Activated T-cell treated with anti-CD3 and anti-CD28 coated beads, Interleukin-2, amount 50 U/mL, for 24 hours (primary cell): ENCODE measurements at places on chromosomes 2 and 18.

GRCh38 chr18:8661754-8662559 is 43.4 kb upstream of the MTCL1 start:
- DNase-seq = no peak

DNA sequence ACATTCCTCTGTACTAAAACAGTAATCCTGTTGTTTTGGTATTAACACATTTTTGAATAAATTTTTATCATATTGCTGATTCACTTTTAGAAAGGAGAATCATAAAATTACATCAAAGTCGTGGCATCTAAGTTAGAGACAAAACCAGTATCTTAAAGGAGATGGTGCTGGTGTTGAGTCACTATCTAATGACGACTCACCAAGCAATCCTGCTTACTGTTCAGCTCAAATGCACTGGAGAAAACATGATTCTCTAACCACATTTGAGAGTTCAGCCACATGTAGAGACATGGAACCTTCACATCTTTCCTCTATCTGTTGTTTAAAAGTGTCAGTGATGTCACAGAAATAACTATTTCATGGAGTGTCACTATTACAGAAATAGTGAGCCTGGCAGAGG is 473.8 kb downstream of the TGIF1 start:
- no peak for DNase-seq

- no peak for DNase-seq
Observed at GRCh38 chr2:104736026-104736425, 117.9 kb upstream of the POU3F3 start.

GRCh38 chr2:26487192-26487591 is 9.3 kb upstream of the OTOF start:
- no peak for DNase-seq

DNA sequence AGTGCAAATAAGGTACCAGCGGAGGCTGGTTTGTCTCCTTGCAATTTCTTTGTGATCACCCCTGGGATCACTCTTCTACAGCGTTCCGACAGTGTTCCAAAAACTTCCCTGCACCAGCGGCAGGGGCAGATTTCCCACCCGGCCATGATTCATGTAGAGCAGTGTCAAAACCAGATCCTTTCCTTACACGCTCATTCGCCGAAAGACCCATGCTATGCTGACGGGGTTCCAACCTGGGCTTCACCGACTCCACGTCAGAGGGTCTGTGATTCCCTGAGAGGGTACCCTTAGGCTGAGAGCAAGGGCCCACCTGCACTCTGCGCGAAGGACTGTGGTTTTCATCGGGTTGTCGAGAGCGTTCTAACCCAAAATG is 423 bp upstream of the TTC27 start:
- DNase-seq = no peak

- no peak for DNase-seq
Observed at GRCh38 chr18:32167980-32168730, 21.7 kb upstream of the MEP1B start.

GRCh38 chr18:62198259-62198658 is 11.2 kb downstream of the RELCH start:
- no peak for DNase-seq

DNA sequence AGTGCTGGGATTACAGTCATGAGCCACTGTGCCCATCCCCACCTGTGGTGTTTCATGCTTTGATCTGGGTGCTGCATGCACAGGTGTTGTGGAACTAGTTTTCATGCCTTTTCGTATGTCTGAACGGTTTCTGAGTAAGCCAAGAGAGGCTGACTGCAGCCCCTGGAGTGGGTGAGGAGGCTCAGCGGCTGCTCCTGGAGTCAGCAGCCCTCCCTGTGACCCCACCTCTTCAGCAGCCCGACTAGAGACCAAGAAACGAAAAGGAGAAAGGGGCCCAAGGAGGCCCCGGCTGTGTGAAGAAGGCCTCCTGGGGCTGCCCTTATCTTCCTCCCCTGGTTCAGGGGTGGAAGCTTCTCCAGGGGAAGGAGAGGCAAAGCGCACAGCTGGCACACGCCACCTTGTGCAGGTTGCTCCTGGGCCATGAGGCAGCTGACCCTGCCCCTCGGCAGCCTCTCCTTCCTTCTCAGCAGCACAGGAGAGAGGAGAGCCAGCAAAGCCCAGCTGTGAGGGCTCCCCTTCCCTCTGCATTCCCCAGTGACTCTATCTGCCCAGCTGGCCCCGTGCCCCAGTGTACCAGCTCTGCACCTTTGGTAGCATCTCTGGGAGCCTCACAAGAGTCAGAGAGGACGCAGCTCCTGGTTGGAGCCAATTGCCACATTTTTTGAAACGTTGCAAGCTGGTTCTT is 182.5 kb upstream of the HS6ST1 start:
- no peak for DNase-seq
